ENCODE measurements at places on chromosomes 6 and 20. TPM values are rescaled to one million over a fixed set of nuclear protein-coding genes. Genes with fewer than 3 reads are reported as not detected.

NKX2-2 gene
- not detected for total RNA-seq

LINC00237 gene
- total RNA-seq, result not detected

KHDRBS2 gene
- total RNA-seq, result not detected

ALDH5A1 gene
- 8.3 TPM for total RNA-seq

WFDC12 gene
- total RNA-seq, result not detected

CDH22 gene
- not detected for total RNA-seq

RGS17 gene
- 6.4 TPM for total RNA-seq

PABPC1L gene
- 20.2 TPM for total RNA-seq

CAGE1 gene
- total RNA-seq, result not detected

ELOVL4 gene
- 1.5 TPM for total RNA-seq

ZSCAN23 gene
- not detected for total RNA-seq

PCED1A gene
- total RNA-seq, result 20.5 TPM

ACTL10 gene
- total RNA-seq, result not detected

POM121L2 gene
- total RNA-seq, result not detected

SMLR1 gene
- not detected for total RNA-seq

NRM gene
- total RNA-seq, result 22.2 TPM

TFAP2A gene
- total RNA-seq, result 18.7 TPM

SNAP25 gene
- 16.8 TPM for total RNA-seq

PCSK2 gene
- total RNA-seq, result not detected
